ENCODE measurements at places on chromosomes 7 and 10. TPM values are rescaled to one million over a fixed set of nuclear protein-coding genes. Genes with fewer than 3 reads are reported as not detected.

BLVRA gene
- total RNA-seq = 25.7 TPM

DNA sequence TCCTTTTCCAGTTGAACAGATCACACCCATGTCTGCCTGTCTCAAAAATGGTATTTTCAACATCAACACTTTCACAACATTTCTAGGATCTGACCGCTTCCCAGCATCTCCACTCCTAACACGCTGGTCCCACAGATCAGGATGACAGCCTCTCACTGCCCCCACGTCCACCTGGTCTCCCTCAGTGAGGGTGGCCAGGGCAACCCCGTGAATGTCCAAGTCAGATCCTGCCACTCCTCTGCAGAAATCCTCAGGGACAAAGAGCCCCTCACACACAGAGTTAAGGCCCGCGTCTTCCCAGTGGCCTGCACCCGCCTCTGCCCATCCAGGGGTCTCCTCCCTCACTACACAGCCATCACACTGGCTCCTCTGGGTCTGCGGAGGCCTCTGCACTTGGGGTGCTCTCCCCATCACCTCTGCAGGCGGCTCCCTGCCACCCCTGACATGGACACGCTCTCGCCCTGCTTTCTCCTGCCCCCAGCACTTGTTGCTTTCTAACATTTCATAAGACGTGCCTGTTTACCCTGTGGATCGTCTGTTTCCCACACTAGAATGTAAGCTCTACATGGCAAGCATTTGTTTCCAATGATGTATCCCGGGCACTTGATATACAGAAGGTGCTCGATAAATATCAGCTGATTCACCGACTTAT is 20.0 kb downstream of the GNA12 start:
- no peaks in the 10 kb centered on the region for H3K36me3 ChIP-seq
- H3K4me1 ChIP-seq = peaks cover 16% of the 10 kb centered on the region
- no peak overlapping the region for H3K4me3 ChIP-seq
- DNase-seq = no peak
- no peak overlapping the region for H3K27ac ChIP-seq

DNA sequence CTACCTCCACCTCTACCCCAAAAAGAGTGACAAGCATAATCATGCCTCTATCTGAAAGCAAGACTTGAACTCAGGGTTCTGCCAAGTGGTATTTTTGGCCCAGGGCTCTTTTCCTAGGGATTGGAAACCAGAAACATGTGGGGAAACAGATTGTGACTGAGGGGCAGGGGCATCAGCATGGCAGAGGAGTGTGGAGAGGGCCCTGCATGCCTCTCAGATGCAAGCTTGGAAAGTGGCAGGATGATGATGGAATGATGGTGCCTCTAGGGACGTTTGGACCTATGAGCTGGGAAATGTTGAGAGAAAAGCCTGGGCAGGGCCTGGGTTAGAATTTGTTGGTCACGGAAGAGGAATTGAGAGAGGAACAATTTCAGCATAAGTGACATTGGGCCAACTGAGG is 78.4 kb upstream of the LEP start:
- no peak overlapping the region for H3K27ac ChIP-seq
- DNase-seq = no peak
- no peaks in the 10 kb centered on the region for H3K36me3 ChIP-seq

OR2A1 gene
- total RNA-seq = not detected

DNA sequence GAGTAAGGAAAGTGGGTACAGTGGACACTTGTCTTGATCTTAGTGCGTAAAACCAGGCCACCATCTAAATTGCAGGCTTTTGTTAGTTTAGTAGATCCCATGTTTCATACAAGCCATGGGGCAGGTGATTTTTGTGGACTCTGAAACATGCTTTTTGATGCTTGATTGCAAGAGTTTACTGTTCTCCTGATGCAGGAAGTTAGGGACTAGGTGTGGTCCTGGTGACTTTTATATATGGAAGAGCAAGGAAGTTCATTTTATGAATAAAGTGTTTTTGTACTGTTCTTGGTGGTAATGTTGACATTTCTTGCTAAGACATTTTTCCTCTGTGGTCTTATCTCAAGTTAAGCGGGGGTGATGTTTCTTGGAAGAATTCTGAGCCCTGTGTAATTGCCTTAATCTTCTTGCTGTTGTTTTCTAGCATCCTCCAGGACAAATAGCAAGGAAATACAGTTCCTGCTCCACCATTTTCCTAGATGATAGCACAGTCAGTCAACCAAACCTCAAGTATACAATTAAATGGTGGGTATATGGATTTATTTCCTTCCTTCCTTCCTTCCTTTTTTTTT is 89.0 kb upstream of the GJD4 start:
- peaks cover 6% of the 10 kb centered on the region for H3K4me1 ChIP-seq
- no peaks in the 10 kb centered on the region for H3K27me3 ChIP-seq
- H3K4me3 ChIP-seq = no peak overlapping the region
- peaks cover 3% of the 10 kb centered on the region for H3K36me3 ChIP-seq
- H3K27ac ChIP-seq = no peak overlapping the region
- DNase-seq = no peak

DNA sequence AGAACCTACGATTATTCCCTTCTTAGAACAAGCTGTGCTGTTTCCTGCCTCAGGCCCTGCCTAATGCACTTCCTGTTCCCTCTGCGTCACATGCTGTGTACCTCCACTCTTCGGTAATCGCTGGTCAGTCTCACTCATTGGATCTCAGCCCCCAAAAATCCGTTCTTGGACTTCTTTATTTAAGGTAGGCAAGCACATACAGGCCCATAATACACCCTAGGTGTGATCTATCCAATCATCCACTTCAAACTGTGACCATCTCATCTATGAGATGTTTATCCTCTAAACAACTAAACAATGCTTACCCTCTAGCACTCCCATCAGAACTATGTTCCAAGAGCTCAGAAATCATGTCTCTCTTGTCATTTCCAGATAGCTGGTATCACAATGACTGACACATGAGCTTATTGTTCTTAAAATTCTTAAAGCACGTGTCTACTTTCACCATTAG is 83.9 kb downstream of the CADPS2 start:
- no peak overlapping the region for H3K4me3 ChIP-seq
- H3K27ac ChIP-seq = no peak overlapping the region
- no peaks in the 10 kb centered on the region for H3K36me3 ChIP-seq
- H3K4me1 ChIP-seq = no peaks in the 10 kb centered on the region
- no peak for DNase-seq
- H3K27me3 ChIP-seq = no peaks in the 10 kb centered on the region
